Natural killer cell (primary cell): ENCODE measurements at places on chromosomes 7 and 10. TPM values are rescaled to one million over a fixed set of nuclear protein-coding genes. Genes with fewer than 3 reads are reported as not detected.

DNA sequence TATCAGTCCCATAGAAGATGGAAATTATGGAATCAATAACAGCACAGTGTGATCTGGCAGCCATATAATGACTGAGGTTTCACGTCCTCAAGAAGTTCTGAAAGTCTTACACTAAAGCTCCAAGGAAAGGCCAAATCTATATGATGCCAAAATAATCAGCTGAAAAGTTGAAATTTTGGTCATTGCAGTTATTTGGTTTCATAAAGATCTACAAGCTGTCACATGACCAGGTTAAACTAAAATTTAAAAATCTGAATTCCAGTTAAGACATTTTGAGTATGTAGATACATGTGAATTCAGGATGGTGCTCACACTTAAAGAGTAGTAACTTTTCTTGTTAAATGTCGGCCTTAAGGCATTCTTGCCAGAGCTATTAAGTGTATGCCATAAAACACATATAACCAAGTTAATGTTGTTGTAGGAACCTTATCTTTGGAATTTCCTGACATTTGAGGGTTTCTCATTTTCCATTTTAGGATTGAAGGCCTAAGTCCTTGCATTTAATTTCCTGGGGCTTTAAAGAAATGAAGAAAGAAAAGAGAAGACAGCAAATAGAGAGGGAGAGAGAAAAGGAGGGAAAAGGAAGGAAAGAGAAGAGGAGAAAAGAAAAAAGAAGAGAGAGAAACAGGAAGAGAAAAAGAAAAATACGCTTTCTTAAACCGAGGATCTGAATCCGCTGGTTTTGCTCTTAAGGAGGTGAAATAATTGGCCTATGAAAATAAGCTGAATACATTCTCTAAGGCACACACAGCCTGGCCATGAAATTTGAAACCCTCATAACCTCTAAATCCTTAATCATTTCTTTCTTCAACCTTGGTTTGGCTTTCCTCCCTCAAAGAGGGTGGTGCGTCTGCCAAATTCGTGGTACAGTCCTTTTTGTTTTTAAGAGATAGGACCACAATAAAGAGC is 43.8 kb downstream of the DENND2A start:
- DNase-seq, result no peak

- no peak for DNase-seq
These were observed 795 bp upstream of the AZGP1 start for GRCh38 chr7:99976626-99977025.

The NPC1L1 gene
- not detected for total RNA-seq

DNA sequence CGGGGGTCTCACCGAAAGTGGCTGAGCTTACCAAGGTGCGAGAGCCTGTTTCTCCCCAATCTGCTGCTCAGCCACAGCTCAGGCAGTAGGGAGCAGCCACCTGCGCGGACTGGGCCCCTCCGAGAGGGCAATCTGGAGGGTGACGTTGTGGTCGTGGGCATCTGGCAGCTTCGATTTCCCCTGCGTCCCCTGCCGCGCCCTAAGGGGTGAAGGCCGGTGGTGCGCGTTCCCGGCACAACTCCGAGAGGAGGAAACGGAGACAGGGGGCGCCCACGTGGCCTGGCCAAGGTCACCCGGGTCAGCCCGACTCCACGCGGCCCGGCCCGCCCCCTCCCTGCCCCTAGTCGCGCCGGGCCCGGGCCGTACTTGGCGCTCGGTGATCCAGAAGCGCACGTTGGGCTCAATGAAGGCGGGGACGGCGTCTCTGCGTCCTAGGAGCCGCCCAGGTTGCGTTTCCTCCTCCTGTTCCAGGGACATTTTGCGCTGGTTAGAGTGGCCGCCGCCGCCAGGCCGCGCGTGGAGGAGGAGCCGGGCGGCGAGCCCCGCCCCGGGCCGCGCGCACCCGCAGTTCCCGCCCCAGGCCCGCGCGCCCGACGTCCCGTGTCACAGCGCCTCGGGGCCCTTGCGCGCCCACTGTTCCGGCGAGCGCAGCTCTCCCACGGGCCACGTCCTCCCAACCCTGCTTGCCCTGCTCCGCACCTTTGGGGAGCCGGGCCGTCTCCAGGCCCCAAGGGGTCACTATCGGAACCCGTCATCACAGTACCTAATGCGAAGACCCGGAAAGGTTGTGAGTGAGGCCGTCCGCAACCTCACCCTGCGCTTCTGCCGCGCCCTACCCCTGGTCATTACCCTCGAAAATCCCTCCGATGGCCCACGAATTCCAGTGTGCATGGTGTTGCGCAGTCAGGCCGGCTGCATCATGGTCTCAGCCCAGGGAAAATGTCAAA is at the start of gene SFXN4:
Gene SFXN4, minus strand, starts transcription at position 544 of the 947 bp plus-strand sequence. Its CDS starts 67 bp downstream, at position 477.
- DNase-seq, result peak; percentile 81

The MORN4 gene
- 0.14 TPM for total RNA-seq

DNA sequence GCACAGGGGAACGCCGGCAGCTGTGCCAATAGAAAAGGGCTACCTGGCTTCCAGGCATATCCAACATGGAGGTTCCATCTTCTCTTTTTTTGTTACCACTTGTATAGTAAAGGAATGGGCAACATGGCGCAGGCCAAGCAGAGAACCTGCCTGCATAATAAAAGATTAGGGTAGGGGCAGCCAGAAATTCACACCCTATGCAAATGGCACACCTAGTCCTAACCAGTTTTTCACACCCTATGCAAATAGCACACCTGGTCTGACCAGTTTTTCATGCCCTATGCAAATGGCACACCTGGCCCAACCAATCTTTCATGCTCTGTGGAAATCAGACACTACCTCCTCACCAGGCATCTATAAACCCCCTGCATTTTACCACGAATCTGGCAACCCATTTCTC is 369.5 kb downstream of the IPMK start:
- no peak for DNase-seq

- no peak for DNase-seq
These were observed 59.1 kb downstream of the MALSU1 start for GRCh38 chr7:23358152-23358674.

The BHLHA15 gene
- total RNA-seq, result 3.3 TPM

The ABCB1 gene
- 62.8 TPM for total RNA-seq

GRCh38 chr10:109882251-109883057 is 40.9 kb downstream of the XPNPEP1 start:
- no peak for DNase-seq

DNA sequence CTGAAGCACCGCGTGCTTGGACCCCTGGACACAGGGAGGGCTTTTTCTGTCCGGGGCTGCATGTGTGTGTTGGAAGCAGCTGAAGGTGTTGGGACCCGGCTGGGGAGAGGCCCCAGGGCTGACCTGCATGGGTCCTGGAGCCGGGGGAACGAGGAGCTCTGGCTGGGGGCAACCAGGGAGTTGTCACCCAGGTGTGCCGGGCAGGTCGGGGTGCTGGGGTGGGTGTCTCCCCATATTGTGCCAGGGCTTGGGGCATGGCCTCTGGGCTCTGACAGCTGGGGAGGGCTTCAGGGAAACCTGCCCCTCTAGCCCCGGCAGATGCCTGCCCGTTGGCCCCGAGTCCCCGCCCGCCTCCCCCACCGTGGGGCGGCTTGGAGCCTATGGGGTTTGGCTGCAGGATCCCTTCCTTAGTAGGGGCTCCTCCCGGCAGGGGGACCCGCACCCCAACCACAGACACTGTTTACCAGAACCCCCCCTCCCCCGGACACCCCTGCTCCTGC is 42.3 kb downstream of the UNCX start:
- no peak for DNase-seq

DNA sequence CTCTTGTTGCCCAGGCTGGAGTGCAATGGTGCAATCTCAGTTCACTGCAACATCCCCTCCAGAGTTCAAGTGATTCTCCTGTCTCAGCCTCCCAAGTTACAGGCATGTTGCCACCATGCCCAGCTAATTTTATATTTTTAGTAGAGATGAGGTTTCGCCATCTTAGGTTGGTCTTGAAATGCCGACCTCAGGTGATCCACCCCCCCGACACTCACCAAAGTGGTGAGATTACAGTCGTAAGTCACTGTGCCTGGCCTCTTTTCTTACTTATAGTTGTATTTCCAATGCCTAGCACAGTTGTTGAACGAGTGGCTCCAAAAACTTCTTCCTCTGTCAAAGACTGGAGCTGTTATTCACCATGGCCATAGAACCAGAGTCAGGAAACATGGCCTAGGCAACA is 6.7 kb downstream of the RNF216 start:
- no peak for DNase-seq
